RPMI7951 (cell line): ENCODE measurements at places on chromosomes 12 and 14. TPM values are rescaled to one million over a fixed set of nuclear protein-coding genes. Genes with fewer than 3 reads are reported as not detected.

DNA sequence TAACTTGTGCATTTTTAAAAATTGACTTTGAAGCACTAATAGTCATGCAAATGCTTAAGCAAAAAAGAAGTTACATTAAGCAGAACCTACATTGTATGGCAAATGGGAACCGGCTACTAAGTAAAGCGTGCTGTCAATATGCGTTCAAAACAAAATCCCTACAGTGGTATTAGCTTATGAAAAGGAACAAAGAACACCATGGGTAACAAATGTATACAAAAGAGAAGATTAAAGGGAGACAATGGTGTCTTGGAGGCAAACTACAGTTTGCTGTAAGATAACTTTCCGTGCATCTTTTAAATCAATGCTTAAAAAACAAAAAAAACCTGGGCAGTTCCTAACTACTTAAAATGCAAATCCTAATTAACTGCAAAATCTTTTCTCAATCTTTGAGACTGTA, 10.5 kb downstream of the CDK2AP1 start:
- no peak for DNase-seq

GRCh38 chr12:68400226-68400829, 68.2 kb upstream of the MDM1 start:
- no peak for DNase-seq

DNA sequence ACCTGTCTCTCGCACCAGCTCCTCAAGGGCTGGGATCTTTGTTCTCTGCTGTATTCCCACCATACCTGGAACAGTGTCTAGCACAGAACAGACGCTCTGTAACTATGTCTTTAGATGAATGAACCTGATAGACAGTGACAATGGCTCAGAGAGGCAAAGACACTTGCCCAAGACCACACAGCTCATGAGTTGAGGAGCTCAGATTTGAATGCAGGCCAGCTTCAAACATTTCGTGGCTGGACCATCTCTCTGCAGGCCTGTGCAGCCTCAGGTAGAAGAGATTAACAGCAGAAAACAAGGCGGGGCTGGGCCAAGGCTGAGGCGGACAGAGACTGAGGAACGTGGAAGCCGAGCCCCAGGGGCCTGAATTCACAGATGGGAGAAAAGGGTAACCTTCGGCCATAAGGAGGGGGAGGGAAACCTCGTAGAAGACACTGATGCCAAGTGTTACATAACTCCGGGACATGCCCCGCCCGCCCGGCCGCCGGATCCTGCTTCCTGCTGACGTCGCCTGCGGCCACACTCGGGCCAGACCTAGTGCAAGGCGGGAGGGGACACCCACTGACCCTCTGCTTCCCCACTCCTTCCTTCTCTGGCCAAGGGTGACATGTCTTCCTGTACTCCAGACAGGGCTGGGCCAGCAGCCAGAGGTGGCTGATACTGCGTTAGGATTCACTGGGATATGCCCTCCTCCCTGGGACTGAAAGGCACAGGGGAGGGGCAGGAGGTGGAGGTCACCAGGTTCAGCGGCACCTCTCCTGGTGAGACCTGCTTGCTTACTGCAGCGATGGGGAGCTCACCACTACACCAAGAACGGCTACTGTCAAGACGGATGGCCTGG, 86.8 kb downstream of the RFLNA start:
- peak; percentile 81 for DNase-seq

GRCh38 chr12:52691076-52691840, 11.1 kb upstream of the KRT1 start:
- DNase-seq: no peak

DNA sequence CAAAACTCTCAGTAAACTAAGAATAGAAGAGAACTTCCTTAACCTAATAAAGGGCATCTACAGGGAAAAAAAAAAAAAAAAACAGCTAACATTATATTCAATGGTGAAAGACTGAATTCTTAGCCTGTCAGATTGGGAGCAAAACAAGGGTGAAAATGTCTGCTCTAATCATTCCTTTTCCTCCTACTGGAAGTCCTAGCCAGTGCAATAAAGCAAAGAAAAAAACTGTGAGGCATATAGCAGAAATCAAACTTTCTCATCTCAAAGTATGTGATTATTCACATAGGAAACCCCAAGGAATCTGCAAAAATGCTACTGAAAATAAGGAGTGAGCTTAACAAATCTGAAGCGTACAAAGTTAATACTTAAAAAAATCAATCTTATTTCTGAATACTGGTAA, 170.7 kb downstream of the NUAK1 start:
- DNase-seq: no peak

- no peak for DNase-seq
Measured at GRCh38 chr14:73461478-73462047, 3.2 kb upstream of the NUMB start.

GRCh38 chr14:104665657-104666522, 23.5 kb upstream of the INF2 start:
- peak; percentile 43 for DNase-seq

GRCh38 chr12:90925562-90925961, 29.4 kb downstream of the CCER1 start:
- DNase-seq: no peak

GRCh38 chr14:55884819-55885218, 233.4 kb upstream of the PELI2 start:
- no peak for DNase-seq

DNA sequence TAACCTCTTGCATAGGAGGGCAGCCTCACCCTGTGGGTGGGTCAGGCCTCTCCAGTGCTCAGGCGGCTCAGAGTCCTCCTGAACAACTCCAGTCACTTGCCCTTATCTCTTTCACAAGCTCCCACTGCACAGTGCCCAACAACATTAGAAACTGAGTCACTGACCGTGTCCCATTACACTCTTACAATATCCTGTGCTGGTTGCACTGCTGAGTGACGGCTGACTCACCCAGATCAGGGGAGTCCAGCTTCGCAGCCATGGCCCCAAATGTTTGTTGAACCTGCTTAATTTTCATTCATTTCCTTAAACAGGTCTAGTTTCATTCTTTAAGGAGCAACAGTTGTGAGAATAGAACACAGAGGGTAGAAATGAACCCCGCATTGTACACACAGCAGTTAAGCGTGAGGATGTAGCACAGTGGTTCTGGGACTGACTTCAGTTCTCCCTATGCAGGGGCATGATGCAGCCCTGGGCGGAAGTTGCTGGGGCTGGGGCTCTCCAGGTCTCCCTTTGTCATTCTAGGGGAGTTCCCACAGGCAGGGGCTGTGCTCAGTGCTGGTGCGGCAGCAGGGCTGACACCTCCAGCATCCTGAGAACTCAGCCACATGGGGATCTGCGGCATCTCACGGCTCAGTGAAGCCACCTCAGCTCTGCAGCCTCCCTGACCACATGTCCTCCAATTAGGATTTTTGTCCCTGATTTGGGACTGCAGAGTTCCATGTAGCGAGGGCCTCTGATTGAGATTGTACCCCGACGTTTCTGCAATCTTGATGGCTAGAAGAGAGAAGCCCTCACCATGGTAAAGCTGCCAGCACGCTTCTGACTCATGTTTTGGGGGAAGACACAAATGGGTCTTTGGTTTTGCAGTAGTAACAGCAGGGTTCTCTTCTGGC, 16.1 kb downstream of the GPR68 start:
- DNase-seq: peak; percentile 72

DNA sequence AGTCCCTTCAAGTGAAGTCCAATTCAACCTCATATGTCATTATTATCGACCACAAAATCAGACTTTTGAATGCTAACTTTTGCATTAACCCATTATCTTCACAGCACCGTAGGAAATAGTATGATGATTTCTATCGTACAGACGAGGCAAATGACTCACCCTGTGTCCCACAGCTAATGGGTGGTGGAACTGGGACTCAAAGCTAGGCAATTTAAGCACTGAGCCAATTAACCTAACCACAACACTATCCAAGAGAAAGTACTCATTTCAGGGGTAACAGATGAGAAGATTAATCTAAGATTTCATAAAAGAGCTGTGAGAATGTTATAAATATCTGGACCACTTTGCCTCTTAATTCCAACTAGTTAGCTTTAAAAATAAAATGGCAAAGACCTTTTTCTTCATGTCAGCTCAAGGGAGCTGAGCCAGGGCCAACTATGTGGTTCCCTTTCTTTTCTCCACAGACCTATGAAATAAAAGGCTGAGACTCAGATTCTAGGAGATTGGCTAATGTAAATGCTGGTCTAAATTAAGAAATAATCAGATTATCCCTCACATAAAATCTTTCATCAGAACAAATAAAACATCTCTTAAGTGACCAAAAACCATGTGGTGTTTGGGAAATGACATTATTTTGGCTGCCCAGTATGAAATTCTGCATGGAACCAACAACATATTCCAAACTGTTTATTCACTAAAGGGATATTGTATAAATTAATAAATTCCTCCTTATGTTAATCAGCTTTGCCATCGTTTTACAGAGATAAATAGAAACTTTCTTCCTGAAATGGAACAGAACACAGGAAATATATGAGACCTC, 4.9 kb downstream of the PTGER2 start:
- peak; percentile 51 for DNase-seq

The BMP4 gene
- total RNA-seq: 76.8 and 77.1 TPM in 2 replicates

The PRB2 gene
- not detected in 2 replicates for total RNA-seq

The TAS2R7 gene
- not detected in 2 replicates for total RNA-seq

The AGAP2 gene
- 0.20 and 0.72 TPM in 2 replicates for total RNA-seq
